ENCODE measurements at places on chromosomes 3 and 15.
A peak's percentile ranks its signal among the peaks of the same experiment; 100 is the strongest.

DNA sequence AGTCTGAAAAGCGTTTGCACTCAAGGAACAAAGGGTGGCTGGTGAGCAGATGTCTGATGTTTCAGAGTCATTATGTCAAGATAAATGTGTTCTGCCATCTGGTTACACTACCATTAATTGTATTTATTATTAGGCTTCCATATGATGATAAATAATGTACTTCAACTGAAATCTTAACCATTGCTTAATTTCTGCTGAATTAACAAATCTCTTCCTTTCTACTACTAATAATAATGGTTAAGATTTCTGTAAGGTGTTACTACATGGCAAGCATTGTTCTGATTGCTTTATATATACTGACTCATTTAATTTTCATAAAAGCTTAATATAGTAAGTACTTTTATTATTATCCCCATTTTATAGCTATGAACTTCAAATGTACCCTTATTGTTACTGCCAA is 68.4 kb upstream of the GALNT15 start:
- no peak for DNase-seq

- peak; percentile 68 for DNase-seq
Measured at GRCh38 chr3:195441992-195442572, 738 bp downstream of the ACAP2 start.

DNA sequence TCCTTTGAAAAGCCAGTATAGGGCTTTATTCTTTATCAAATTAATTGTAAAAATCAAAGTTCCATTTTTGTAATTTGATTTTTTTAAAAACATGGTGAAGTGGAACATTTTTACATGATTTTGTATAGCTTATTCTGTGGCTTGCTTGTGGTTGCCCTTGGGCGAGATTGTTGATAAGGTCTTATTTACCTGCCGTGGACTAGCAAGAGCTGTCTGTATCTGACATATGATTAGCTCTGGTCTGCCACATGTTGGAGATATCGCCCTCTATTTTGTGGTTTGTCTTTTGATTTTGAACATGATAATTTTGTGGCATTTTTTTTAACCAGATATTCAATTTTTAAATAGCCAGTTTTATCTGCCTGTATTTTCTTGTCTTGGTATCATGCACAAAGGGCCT is 844 bp downstream of the PRR23E start:
- DNase-seq: no peak

GRCh38 chr3:148068466-148068865 is 629.2 kb upstream of the AGTR1 start:
- no peak for DNase-seq

GRCh38 chr15:48856942-48857341 is 21.0 kb upstream of the EID1 start:
- DNase-seq: no peak

DNA sequence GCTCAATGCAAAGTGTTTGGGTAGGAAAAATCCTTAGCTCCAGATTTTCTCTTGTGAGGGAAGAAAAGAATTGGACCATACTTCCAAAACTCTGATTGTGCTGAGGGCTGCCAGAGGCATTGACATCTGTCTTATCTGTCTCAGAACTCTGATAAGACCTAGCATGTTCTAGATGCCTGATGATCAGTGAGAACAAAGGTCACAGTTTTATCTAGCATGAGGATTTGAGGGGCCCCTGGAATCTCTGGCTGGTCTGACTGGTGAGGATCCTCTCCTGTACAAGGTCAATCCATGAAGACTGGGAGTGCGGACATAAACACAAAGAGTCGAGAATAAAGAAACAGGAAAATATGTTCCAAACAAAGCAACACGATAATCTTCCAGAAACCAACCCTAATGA is 40.1 kb downstream of the GPR149 start:
- no peak for DNase-seq

- no peak for DNase-seq
Measured at GRCh38 chr3:82741346-82741745, 979.9 kb upstream of the GBE1 start.

- DNase-seq: no peak
Measured at GRCh38 chr3:157830556-157831236, 275.5 kb downstream of the SHOX2 start.

All from activated T-cell treated with anti-CD3 and anti-CD28 coated beads, Interleukin-2, amount 50 U/mL, for 48 hours (primary cell).